ENCODE measurements at places on chromosomes 13 and 19.

DNA sequence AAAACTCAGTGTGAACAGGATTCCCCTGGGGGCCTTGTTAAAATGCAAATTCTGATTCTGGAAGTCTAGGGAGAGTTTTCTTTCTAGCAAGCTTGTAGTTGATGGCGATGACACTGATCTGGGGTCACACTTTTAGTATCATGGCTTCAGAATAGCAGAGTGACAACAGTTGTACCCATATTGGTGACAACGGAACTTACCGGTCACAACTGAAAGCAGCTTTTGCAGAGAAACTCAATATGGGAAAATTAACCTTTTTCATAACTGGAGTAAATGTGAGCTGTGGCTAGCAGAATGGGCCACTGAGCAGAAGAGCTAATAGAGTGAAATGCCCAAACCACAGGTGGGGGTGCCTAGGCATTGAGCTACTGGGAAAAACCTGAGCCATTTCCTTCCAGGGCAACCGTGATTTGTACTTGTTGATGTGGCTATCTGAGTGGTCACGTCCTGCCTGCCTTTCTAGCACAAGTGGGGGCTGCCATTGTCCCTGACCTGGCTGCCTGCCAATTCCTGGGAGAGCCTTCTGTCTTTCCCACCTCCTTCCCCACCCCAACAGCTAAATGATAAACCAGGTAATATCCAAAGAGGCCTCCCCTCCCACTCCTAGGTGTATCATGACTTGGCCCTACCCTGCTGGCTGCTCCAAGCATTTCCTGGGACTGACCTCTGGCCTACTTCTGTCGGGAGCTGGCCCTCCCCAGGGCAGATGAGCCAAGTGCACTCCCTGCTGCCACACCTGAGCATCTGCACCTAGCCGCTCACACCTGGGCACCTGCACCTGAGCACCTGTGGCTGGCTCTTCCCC is 1.7 kb upstream of the SLC10A2 start:
- DNase-seq, result no peak

DNA sequence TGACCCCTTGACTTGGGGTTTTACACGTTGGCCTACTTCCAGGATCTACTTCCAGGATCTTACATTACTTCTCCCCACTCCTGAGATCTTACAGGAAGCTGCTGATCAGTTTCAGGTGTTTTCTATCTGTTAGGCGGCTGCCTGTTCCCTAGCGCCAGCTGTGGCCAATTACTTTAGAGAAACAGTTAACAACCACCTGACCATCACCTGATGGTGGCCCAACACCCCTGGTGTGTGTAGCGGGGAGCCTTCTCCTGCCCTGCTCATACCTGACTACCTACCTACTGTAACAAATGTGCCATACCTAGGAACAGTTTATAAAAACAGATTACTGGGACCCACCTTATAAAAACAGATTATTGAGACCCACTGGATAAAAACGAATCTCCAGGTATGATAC is 2.8 kb upstream of the POP4 start:
- DNase-seq, result no peak

- DNase-seq, result peak; percentile 42
Measured at GRCh38 chr13:74133657-74134201, 475 bp downstream of the KLF12 start.

GRCh38 chr19:19610376-19611202 is 7.9 kb downstream of the PBX4 start:
- DNase-seq, result no peak

GRCh38 chr13:113974304-113975281 is 717 bp upstream of the C13orf46 start:
- no peak for DNase-seq

DNA sequence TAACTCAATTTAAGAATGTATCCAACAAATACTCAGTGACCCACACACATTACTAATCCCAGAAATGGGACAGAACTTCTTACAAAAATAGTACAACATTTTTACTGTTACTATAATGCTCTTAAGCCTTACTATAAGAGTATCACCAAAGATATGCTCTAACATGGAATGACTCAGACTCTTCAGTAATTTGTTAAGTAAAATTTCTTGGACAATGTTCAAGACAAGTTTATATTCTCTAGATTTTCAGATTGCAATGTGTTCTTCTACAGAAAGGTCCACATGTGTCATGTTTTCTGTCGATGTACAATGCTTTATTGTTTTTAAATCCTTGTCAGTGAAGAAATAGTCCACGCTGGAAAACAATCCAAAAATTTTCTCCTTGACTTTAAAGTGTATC is 66.3 kb upstream of the RFXAP start:
- no peak for DNase-seq

DNA sequence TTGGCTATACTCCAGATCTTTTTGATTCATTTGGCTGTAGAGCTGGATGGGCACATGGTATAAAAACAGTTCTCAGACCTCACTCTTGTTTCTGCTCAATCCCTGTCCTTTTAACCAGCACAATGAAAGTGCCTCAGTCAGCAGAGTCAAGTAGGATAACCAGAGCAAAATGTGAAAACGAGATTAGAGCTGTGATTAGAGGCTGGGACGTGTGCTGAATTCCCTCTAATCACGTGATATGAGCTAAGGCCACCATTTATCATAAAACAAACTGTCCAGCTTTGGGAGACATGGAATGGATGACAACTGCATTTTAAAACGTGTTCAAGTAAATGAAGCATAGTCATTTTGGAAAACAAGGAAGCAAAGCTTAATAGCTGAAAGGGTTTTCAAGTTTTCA is 54.1 kb downstream of the GJA3 start:
- no peak for DNase-seq

- DNase-seq, result no peak
Measured at GRCh38 chr13:76425935-76426334, 460.3 kb downstream of the KCTD12 start.

GRCh38 chr13:48530833-48531232 is 2.0 kb downstream of the RCBTB2 start:
- DNase-seq, result no peak

GRCh38 chr13:98295371-98295770 is 118.3 kb upstream of the RNF113B start:
- no peak for DNase-seq

DNA sequence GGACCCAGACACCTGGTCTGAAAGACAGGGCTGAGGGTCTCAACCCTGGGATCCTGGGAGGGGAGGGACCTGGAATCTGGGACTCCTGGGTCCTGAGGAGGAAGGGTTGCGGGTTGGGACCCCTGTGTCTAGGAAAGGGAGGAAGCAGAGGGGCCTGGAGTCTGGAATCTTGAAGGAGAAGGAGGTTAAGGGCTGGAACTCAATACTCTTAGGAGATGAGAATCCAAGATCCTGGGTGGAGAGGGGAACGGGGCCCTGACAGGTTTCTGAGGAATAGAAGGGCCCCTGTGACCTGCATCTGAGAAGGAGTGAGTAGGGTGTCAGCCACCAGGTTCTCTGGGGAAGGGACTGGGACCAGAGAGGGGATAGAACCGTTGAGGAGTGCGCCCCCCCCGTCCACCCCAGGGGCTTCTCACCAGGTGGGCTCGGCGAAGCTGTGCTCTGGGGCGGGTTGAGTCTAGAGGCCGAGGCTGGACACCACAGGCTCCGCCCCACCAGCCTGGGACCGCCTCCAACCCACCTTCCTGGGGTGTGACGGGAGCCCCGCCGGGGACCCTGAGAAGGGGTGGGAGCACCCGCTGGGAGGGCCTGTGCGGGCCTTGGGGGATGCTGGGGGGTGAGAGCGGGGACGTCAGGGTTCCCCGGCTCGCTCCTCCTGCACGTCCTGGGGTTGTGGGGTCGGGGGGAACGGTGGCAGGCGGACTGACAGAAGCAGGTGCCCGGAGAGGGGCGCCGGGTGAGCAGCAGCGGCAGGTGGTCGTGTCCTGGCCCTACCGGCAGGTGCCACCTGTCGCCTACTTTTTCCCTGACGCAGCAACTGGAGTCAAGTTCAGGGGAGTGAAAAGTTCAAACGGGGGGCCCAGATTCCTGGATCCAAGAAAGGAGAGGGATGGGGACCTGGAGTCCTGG is at the start of gene MAMSTR:
Gene MAMSTR (minus strand): TSS at position 463 of the 909 bp plus-strand sequence. CDS start 694 bp downstream, outside the sequence.
- DNase-seq, result no peak

DNA sequence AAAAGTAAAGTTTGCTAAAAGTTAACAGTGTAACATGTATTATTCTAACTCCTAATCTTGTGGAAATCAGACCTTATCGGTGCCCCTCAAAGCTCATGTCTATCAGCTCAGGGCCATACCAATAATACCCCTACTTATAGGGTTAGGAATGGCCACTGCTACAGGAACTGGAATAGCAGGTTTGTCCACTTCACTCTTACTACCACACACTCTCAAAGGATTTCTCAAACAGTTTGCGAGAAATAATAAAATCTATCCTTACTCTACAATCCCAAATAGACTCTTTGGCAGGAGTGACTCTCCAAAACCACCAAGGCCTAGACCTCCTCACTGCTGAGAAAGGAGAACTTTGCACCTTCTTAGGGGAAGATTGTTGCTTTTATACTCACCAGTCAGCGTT is 1677.7 kb downstream of the OLFM4 start:
- no peak for DNase-seq
